ENCODE measurements at places on chromosomes 13 and 19.

DNA sequence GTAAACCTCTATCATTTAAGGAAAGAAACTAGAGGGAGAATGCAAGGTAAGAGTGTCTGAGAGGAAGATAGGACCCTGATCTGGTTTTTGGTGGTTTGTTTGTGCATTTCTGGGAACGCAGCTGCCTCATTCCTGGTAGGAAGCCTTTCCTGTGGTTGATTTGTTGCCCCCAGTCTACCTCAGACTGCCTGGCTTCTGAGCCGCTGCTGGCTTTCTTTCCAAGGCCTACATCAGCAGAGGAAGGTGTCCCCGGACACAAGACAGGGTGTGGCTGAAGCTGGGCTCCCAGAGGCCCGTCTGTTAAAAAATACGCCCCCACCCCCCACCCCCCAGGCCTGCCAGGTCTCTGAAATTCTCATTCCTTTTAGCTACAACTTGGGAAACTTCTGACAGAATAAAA, 42.6 kb downstream of the C13orf42 start:
- DNase-seq: no peak

DNA sequence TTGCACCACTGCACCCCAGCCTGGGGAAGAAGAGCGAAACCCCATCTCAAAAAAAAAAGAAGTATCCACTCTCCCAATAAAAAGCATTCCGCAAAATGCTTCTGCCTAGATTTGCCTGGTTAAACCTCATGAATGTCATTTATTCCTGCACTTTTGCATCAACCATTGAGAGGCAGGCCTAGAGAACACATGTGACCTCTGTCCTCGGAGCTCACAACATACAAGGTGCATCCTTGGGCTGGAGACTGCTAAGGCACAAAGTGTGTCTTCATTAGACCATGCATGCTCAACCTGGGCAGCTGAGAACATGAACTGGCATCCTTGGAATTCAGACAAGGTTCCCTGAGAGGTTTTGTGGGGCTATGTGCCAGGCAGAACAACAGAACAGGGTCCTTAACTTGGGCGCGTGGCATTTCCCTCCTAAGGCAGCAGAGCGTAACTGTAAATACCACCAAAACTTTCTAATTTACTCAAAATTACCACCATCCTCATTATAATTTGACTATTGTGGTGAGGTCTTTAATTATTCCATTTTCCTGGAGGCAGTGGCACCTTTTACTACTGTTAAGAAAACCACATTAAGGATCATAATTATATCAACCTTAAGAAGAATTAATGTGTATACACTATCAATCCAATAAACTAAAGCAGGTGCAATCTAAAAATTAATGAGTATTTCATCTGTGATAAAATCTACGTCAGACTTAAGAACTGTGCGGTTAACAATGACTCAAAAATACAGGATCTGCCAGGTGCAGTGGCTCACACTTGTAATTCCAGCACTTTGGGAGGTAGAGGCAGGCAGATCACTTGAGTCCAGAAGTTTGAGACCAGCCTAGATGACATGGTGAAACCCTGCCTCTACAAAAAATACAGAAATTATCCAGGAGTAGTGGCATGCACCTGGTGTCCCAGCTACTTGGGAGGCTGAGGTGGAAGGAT, 13.8 kb downstream of the RCBTB1 start:
- DNase-seq: no peak

GRCh38 chr19:40663695-40664692, 26.5 kb downstream of the NUMBL start:
- DNase-seq: peak; percentile 41

GRCh38 chr13:75762076-75762937, 126.2 kb downstream of the LMO7 start:
- no peak for DNase-seq

DNA sequence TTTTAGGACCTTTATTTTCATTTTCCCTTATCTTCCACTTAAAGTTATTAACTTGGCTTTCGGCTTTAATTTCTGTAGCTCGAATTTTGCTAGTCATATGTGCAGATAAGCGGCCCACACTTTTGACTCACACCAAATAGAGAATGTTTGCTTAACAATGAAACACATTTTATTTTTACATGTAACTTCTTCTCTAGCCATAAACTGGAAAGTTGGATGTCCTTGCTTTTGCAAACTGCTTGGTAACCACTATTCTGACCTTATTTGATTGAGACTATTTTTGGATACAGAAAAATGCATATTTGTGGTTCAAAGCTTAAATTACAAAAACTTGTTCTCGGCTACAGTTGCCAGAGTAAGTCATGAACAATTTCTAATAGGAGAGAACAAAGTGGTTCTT, 600.0 kb downstream of the KCTD12 start:
- no peak for DNase-seq

GRCh38 chr13:19597523-19597922, 35.9 kb upstream of the MPHOSPH8 start:
- DNase-seq: no peak

DNA sequence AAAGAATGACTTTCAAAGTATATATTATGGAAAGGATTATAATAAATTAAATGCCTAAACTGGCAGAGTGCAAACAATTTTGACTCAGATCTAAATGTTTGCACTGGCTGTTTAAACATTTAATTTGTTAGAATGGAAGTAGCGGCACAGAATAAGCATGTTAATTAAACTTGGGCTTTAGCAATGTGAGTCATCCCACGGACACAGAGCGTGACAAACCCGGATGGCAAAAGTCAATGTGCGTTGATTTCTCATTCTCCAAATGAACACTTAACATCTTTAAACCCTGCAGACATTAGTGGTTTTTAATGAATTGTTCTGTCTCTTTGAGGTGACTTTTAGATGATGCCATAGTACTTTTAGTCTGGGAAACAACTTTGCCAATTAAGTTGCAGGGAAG, 38.4 kb downstream of the PCDH8 start:
- no peak for DNase-seq

GRCh38 chr13:84263354-84264069, 381.2 kb upstream of the SLITRK1 start:
- no peak for DNase-seq

DNA sequence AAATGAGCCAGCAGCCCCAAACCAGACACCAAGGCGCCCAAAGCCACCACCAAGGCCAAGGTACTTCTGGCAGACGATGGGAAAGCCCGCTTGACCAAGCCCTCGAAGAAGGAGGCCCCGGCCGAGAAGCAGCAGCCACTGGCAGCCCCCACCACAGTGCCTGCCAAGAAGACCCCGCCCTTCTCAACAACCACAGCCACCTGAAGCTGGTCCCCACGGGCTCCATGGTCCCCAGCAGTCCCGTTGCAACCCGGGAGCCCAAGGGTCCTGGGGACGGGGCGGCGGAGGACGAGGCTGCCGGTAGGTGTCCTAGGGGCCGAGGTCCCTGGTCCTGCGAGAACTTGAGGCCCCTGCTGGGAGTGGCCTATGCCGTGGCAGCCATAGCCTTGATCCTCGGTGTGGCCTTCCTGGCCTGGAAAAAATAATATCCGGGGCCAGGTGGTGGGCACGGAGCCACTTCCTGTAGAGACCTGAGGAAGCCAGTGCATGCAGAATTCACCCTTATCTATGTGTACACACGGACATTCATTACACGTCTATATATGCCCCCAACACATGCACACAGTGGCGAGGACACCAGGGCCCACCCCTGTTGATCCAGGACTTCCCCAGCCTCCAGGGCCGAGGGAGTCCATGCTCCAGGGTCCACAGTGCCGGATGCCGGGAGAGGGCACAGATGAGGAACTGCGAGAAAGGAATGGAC, 13.8 kb downstream of the C1QTNF9 start:
- no peak for DNase-seq

- DNase-seq: no peak
Measured at GRCh38 chr13:21672287-21672680, 1.4 kb downstream of the FGF9 start.

- no peak for DNase-seq
Measured at GRCh38 chr13:30119476-30119875, 187.9 kb downstream of the KATNAL1 start.

GRCh38 chr13:37009692-37010091, 9.1 kb downstream of the EXOSC8 start:
- DNase-seq: no peak

DNA sequence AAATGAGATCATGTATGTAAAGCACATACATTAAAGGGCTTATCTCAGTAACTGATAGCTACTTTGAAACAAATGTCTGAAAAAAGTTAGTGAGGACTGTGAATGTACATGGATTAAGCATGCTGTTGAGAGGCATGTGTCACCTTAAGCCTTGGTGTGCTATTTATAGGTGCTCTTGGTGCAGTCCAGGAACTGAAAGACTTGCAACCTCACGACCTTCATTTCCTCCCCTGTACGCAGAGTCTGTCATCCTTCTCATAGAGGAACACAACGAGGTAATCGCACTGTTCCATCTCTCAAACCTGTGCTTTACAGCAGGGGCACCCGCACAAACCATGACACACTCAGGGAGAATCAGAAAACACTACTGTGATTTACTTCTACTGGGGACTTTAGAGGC, 65.6 kb downstream of the UFM1 start:
- no peak for DNase-seq

DNA sequence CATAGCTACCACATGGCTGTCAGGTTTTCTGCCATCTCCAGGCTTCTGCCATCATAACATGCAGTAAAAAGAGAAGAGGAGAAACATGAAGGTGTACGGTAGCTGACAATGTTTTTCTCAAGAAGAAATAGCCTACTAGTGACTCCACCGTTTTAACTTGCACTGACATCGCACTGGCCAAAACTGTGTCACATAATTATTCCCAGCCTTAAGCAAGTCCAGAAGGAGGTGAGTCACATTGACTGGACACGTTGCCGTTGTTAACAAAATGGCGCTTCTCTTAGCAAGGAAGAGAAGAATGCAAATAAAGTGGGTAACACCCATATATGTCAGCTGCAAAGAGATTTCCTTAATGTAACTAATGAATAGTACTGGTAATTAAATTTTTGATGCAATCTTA, 810.4 kb upstream of the SLC10A2 start:
- no peak for DNase-seq

DNA sequence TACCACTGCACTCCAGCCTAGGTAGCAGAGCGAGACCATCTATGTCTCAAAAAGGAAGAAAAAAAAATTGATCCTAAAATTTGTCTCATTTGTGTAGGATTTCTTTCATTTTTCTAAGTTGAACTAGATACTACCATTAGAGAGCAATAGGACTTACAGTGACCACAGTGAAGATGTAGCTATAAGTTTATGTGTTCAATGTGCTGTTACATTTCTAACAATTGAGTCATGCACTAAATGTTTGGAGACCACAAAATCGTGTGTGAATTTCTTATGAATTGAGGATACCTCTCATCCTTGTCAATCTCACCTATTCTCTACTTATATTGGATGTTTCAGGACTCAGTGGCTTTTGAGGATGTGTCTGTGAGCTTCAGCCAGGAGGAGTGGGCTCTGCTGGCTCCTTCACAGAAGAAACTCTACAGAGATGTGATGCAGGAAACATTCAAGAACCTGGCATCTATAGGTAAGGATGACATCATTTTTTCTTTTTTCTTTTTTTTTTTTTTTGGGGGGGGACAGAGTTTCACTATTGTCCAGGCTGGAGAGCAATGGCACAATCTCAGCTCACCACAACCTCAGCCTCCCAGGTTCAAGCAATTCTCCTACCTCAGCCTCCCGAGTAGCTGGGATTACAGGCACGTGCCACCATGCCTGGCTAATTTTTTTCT, 12.8 kb downstream of the ZNF791 start:
- no peak for DNase-seq
